Fibroblast of mammary gland (primary cell): ENCODE measurements at places on chromosomes 5 and 9.

GRCh38 chr5:157106630-157107461 lies 2.0 kb downstream of the HAVCR2 start:
- DNase-seq = peak; percentile 32

- DNase-seq = no peak
Measured at GRCh38 chr9:5113523-5113922, 71.9 kb downstream of the INSL6 start.

DNA sequence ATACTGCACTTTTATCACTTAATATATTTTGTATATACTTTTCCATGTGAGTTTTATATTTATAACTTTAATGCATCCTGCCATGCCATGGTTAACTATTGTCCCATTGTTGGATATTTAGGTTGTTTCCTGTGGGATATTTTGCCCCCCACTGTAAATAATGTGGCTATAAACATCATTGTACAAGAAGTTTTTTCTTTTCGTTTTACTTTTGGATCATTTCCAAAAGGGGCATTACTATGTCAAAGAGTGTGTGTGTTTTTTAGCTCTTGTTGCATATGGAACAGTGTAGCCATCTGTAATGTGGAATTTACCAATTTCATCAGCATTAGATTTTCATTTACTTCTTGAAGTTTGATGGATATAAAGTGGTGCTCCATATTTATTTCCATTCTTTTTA lies 13.3 kb downstream of the ITGA2 start:
- DNase-seq = no peak

GRCh38 chr5:58074222-58074621 lies 385.7 kb downstream of the PLK2 start:
- DNase-seq = no peak

DNA sequence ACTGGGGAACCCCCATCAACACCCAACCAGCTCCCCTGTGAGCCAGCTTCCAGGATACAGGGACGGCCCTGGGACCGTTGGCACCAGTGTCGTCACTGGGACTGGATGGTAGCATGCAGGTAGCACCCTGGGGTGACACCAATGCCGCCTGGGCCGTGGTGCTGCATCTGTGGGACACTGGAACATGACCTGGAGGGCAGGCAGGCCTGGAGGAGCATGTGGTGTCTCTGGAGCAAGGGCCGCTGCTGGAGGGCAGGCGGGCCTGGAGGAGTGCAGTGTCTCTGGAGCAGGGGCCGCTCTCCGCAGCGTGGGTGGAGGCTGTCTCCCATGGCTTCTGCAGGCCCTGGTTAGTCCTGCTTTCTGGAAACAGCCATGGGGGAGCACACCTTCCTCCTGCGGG lies 13.1 kb downstream of the LPCAT1 start:
- DNase-seq = no peak

DNA sequence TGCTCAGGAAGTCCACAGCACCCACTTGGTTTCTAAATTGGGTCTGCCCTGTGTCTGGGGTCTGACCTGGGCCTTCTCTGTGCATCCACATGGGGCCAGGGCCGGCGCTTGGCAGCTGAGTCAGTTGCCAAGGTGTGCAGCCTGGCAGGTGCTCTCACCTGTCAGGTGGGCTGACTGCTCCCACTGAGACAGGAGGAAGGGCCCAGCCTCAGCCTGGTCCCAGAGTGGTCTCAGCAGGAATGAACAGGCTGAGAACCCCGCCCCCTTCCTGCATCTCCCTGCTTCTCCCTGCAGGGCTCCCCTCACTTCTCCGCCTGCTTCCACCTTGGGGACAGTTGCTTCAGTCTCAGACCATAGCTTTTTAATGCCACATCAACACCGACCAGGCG lies 60.5 kb downstream of the BARX1 start:
- DNase-seq = no peak

DNA sequence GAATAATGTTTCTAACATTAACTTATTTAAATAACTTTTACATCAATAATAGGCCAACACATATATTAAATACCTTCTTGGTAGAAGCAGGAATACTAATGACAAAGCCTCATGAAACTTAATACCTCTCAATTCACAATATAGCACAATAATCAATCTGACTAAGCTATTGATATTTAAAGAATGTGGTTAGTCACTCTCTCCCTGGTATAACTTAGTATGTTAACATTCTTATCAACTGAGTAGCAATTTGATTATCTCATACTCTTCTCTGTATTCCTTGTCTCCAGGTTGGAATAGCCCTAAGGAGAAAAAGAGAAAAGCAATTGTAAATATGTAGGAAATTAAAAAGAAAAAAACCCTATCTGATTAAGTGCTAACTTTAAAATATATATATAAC lies 4.9 kb upstream of the PGGT1B start:
- peak; percentile 36 for DNase-seq

DNA sequence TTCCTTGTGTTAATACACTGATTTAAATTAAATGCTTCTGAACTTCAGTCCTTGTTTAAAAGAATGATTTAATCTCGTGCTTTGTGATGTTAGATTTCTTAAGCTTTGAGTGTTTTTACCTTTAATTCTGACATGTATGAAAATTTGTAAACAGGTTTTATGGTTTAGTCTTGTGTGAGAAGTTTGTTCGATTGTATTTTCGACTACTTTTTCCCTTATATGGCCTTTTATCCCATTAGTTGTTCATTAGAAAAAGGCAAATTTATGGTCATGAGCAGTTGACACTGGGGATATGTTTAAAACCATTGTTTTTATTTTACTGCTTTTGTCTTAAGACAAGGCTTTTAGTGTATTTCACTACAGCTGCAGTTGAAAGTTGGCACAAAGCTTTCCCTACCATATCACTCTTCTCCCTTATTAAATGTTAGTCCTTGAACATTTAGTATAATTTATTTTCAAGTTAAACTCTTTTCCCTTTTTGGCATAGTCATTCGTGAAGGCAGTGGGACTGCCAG lies 3.3 kb downstream of the UBE2R2 start:
- DNase-seq = no peak

DNA sequence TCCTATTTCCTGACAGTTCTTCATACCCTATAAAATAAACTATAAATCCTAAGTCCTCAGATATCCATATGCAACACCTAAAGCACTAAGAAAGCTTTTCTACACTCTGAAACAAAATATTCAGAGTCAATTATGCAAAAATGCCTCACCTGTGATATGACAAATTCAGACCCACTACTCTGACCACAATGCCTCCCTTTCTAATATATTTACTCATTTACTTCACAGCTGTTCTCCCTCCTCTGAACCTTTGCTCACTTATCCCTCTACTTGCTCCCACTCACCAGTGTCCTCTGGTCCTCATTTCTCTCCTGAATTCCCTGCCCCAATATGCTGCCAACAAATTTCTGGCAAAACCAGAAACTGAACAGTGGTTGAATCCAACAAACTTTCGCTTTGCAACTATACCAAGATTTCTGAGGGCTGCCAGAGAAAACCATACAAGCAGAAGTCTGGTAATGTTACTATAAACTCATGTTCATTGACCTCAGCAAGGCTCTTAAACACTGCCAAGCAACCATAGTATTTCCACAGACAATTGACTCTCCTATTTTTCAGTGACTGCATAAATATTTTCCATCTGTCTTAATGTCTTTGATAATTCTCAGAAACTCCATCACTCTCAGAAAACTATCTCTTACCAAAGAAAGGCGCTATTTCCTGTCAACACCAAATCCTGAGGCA lies 7.1 kb downstream of the CCNH start:
- DNase-seq = no peak

DNA sequence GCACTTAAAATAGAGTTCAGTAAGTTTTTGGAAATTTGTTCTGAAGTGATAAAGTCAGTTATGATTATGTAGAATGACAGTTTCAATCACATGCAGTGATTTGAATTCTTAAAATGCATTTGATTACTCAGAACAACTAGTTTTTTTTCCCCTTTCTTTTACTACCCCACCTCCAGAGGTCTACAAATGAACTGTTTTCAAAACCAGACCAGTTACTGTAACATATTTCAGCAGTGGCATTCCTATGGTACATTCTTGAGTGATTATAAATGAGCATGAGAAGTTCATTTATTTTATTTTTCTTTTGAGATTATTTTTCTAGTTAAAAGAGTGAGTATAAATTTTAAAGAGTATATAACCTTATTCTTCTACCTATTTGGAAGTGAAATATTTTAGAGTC lies 71.6 kb downstream of the NNT start:
- no peak for DNase-seq

DNA sequence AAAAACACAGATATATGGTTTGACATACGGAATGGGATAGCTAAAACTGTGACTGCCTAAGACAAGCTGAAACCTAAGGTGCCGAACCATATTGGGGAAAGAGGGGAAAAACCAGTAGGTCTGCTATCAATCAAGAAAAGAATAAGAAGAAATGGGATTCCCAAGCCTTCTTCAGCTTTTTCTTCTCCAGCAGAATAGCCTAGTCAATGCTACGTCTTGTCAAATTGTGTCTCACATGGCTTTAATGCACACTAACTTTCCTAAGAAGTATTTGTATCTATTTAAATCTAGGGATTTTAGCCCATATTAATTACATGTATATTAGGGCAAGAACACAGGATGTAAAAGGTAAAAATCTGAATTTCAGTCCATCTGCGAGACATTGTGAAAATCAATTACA lies 797 bp upstream of the FBXO38 start:
- DNase-seq = no peak

GRCh38 chr5:161373345-161373707 lies 173.2 kb downstream of the GABRB2 start:
- DNase-seq = no peak

DNA sequence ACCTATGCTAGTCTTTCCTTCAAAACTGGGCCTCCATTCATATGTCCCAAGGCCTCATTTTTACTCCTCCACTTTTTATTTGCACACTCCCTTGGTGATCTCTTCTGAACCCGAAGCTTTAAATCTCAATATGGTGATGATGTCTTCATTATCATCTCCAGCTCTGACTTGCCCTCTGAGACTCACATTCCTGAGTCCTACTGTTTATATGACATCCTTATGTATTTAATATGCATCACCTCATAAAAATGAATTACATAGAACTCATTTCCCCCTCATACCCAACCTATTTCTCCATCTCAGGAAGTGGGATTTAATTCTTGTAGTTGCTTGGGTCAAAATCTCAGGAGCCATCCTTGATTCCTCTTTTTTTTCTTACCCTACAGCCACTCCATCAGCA lies 473.0 kb downstream of the EBF1 start:
- DNase-seq = no peak

GRCh38 chr9:84140535-84141101 lies 160.0 kb downstream of the RMI1 start:
- DNase-seq = peak; percentile 14

DNA sequence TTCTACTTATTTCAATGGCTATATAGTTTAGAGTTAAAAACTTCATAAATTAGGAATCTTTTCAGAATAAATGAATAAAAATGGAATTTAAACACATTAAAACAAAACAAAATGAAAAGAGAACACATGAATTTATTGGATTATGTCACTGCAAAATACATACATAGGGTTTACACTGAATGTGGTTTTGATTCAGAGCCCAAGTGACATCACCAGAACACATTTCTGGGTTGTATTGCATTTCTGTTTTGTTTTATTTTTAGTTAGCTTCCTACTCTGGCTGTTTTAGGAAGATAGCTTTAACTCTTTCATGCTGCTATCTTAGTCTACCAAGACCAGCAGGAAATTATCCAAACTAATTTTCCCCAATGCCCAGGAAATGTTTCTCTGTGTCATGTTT lies 1935.0 kb downstream of the EFNA5 start:
- DNase-seq = no peak

DNA sequence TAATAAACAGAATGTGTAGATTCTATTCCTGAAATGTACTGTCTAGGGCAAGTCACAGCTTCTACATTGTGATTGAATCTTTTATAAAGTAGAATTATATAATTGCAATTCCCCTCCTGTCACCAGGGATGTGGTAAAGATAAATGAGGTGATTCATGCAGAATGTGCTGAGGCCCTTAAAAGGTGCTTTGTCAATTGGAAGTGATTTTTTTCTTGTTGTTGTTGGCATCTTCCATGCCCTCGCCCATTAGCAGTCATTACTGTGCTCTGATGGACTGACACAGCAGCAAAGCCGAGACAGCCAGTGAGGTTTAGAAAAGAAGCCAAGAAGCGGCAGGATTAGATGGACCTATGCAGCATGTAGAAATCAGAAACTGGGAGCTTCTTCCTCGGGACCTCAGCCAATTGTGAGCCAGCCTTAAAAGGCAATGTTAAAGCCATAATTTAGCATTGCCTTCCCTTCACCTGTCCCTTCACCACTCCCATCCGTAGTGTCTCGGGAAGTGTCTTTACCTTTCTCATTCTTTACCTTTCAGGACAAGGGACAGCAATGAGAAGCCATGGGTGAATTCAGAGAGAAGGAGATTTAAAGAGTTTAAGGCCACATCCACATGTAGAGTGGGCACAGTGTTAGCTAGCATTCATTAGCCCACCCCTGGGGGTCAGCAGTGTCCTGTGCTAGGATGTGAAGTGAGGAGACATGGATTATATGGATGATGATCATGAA lies 257.8 kb downstream of the PLK2 start:
- no peak for DNase-seq

- DNase-seq = peak; percentile 8
Measured at GRCh38 chr9:84754881-84755280, 85.4 kb downstream of the NTRK2 start.
